LHCN-M2 (cell line): ENCODE measurements at places on chromosomes 6 and 20. TPM values are rescaled to one million over a fixed set of nuclear protein-coding genes. Genes with fewer than 3 reads are reported as not detected.

- DNase-seq, result no peak
These were observed 412.3 kb upstream of the ID4 start for GRCh38 chr6:19424853-19425252.

- no peak for DNase-seq
These were observed 43.9 kb upstream of the CLDN20 start for GRCh38 chr6:155219858-155220301.

GRCh38 chr6:158769234-158769770, 49.9 kb downstream of the EZR start:
- DNase-seq, result no peak

DNA sequence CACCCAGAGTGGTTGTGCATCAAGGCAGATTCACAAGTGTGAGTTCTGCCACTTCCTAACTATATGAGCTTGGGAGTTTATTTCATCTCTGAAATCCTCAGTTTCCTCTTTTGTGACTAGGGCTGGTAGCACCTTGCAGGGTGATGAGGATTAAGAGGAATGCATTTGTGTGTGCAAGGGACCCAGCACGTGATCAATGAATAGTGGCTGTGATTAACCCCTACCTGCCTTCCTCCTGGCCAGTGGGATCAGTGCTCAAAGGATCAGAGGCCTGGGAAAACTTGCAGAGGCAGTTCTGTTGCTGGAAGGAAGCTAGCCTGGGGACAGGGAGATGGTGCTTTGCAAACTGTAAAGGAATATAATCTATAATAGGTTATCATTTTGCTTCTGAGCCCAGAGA, 7.3 kb downstream of the SDC4 start:
- DNase-seq, result no peak

Gene TMEM151B
- total RNA-seq, result not detected in 2 replicates

Gene DDO
- total RNA-seq, result 2.6 and 3.3 TPM in 2 replicates

GRCh38 chr6:21742238-21742660, 148.7 kb downstream of the SOX4 start:
- no peak for DNase-seq

DNA sequence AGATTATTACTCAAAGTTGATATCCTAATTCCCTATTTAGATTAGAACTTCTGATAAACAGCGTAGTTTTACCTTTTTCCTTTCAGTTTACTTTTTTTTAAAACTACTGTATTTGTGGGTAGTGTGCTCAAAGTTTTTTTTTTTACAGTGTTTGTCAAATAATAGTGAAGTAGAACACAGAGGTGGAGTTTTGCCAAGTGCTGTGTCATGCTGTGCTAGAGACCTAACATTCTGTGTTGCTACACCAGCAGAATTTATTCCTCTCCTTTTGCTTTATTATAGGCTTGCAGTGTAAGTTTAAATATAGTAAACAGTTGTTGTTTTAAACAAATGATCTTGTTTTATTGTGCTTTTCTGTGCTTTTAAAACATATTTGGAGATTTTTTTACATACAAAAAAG, 125.4 kb downstream of the HIVEP1 start:
- DNase-seq, result peak; percentile 79

DNA sequence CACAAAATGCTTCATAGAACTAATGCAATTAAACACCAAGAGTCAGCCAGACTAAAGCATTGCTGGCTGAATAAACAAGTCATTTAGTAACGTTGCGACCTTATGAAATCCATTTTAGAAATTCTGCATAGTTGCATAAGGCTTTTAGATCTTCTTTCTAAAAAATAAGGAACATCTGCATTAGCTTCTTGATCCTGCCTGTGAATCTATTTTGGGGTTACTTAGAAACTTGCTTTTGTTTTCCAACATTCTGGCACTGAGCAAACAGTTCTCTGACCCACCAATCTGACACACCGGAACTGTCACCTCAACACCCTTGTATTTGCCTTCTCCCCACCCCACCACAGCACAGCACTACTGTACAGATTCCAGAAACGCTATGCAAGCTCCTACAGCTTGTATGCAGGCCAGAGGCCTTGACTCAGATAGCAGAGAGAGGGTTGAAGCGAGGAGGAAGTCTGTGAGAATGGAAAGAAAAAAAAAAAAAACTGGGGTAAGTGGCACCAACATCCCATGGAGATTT, 55.0 kb downstream of the KIF13A start:
- peak; percentile 91 for DNase-seq

GRCh38 chr6:35673755-35674154, 15.0 kb downstream of the FKBP5 start:
- no peak for DNase-seq

DNA sequence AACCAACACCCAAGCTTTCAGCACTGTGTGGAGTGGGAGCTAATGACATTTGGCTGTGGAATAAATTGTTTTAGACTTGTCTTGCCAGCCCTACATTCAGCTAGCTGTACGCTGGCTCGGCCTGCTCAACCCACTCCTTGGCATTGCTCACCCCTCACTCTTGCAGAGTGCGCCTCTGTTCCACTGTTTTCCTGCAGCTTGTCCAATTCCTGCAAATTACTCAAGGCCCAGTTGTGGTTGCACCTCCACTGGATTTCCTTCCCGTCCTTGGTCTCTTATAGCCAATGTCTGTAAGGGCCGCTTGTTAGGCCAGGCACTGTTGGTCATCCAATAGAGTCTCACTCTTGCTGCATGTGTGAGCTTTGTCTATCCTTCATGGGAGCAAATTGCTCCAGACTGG, 289.2 kb upstream of the RNF24 start:
- no peak for DNase-seq

Gene ZSCAN16
- 1.0 and 2.2 TPM in 2 replicates for total RNA-seq

- peak; percentile 36 for DNase-seq
These were observed 204.8 kb downstream of the ADGB start for GRCh38 chr6:146803601-146804000.

- no peak for DNase-seq
These were observed 264.0 kb downstream of the PRKN start for GRCh38 chr6:162463576-162463975.

GRCh38 chr6:9521152-9521530, 893.7 kb downstream of the TFAP2A start:
- no peak for DNase-seq

Gene CALHM6
- 2.7 and 3.9 TPM in 2 replicates for total RNA-seq

- no peak for DNase-seq
These were observed 78.2 kb downstream of the UBE3D start for GRCh38 chr6:82987416-82987815.

DNA sequence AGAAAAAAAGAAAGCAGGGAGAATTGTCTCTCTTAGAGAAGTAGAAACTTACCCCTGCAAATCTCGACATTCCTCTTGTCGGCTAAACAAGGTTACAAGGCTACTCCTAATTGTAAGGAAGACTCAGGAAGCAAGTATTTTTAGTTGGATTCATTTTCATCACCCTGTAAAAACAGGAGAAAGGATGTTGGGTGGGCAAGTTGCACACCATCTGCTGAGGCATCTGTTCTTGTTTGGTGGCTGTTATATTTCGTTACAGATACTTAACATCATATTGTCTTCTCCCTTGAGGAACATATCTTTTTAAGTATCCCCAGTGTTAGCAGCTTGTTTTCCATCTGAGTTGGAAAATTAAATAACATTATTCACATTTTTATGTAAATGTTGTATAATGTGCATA, 187.5 kb downstream of the PLCB4 start:
- DNase-seq, result no peak

- peak; percentile 84 for DNase-seq
These were observed 106.6 kb downstream of the TRIM27 start for GRCh38 chr6:28816909-28817807.

Gene TFAP2A
- 0.06 and 0.29 TPM in 2 replicates for total RNA-seq

Gene SLC17A1
- not detected in 2 replicates for total RNA-seq

GRCh38 chr6:53504512-53504911, 40.4 kb downstream of the GCLC start:
- no peak for DNase-seq

Gene FAM209B
- not detected in 2 replicates for total RNA-seq

Gene MAP3K4
- total RNA-seq, result 17.6 and 18.1 TPM in 2 replicates
